ENCODE measurements at places on chromosomes 7 and 10.

- DNase-seq: peak; percentile 57
Measured at GRCh38 chr10:122515588-122516231, 44.8 kb upstream of the DMBT1 start.

- DNase-seq: peak; percentile 93
Measured at GRCh38 chr7:43582503-43583423, at the start of gene STK17A. Gene STK17A (plus strand): TSS chr7:43583108. CDS start chr7:43583244, 136 bp downstream.

GRCh38 chr7:100472121-100472851, 6.7 kb downstream of the TSC22D4 start:
- no peak for DNase-seq

DNA sequence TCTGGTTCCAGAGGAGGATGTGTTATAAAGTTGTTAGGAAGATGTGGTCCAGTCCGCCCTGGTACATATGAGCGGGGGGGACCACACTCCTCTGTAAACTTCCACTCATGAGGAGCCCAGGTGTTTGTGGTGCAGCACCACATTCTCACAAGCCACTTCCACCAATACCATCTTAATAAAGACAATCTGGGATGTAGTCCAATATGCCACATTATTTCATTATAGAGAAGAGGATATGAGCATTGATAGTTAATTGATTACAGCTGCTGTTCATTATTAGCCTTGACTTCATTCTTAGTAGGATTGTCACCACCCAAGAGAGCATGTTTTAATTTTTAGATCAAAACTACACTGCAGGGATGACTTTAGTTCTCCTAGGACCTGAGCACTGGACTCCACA, 40.5 kb downstream of the ERCC6 start:
- no peak for DNase-seq

DNA sequence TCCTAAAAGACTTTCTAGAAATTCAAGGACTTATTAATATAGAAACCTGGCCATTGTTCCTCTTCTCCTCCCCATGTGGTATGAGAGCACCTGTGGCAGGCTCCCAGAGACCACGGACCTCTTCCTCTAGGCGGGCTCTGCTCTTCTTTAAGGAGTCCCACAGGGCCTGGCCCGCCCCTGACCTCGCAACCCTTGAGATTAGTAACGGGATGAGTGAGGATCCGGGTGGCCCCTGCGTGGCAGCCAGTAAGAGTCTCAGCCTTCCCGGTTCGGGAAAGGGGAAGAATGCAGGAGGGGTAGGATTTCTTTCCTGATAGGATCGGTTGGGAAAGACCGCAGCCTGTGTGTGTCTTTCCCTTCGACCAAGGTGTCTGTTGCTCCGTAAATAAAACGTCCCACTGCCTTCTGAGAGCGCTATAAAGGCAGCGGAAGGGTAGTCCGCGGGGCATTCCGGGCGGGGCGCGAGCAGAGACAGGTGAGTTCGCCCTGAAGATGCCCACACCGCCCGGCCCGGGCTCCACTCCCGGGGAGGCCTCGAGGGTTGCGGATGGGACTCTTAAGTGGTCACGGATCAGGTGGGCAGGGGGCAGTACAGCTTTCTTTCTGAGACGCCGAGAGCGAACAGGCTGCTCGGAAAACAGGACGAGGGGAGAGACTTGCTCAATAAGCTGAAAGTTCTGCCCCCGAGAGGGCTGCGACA, at the start of gene SLC26A4:
Gene SLC26A4 (plus strand): TSS at position 448 of the 700 bp plus-strand sequence. CDS start 814 bp downstream, outside the sequence.
- DNase-seq: peak; percentile 12

DNA sequence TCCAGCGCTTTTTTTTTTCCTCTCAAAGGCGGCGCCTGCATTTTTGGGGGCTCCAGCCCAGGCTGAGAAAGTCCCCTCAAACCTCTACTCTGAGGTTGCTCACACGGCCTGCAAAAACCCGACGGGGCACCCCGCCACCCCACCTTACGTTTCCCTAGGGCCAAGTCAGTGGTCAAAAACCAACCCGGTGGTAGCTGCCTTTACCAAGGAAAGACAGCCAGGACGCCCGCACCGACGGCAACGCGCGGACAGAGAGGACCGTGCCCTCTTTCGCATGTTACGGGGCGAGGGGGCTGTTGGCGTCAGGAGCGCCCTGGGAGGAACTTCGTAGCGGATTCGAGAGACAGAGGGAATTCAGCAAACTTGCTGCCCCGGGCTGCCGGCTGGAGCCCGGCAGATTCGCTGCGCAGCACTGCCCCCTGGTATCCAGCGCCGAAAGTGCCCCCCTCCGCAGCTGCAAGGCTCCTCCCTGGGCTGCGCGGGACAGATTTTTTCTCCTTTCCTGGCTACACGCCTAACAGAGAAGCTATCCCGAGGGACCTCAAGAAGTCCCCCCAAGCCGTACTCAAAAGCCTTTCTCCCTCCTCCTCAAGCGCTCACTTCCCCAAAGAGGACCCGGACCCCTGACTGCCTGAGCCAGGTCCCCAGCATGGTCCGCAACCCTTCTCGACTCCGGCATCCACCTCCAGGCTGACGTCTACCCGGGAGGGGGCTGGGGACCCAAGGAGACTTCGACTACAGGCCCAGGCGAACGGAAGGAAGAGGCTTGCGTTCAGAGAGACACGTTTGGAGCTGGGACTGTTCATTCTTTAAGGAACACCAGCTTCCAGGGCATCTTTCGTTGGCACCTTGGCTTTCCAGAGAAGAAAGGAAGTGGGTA, 27.7 kb upstream of the VAX1 start:
- no peak for DNase-seq

- no peak for DNase-seq
Measured at GRCh38 chr10:13769946-13770345, 183.2 kb downstream of the PRPF18 start.

- DNase-seq: no peak
Measured at GRCh38 chr10:75435291-75435690, 3.9 kb downstream of the LRMDA start.

DNA sequence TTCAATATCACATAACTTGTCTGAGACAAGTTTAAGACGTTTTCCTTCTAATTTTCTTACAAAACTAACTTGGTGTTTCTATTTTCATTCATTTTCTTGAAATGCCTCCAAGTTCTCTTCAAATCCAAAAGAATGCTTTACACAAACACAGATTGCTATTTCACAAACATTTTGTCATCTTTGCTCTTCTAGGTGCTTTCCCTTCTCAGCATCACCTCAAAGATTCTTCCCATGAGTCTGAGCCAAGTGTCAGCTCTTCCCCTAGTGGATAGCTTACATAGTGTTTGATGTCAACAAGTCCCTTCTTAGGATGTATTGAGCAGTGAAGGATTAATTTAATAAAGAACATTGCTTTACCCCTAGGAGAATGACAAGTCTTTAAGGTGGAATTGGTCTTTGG, 38.1 kb upstream of the SEMA3A start:
- no peak for DNase-seq
